ENCODE measurements at places on chromosomes 7 and 10. TPM values are rescaled to one million over a fixed set of nuclear protein-coding genes. Genes with fewer than 3 reads are reported as not detected.

DNA sequence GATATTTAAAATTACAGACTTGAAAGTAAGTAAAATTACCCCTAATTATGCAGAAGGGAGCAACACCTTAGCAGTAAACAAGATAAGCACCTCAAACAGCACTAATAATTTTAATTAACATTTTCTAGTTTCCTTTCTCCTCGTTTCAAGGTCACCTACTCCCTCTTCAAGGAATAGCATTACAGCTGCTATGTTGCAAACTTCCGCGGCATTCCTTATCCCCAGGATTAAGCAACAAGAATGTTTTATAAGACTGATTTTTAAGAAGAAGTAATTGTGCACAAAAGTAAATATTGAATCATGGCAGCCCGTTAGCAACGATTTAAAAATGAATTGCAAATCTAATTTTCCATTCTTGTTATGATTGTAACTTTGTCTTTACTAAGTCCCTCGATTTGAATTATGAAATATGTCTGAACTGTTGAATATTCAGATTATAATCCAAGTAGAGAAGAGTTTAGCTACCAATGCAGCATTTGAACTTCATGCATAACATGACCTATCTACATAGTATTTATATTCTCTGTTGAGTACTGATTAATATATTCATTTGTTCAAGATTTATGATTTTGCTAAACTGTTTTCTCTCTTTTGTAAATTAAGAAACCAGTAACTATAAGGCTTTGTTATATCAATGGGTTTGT lies 593.5 kb upstream of the MGMT start:
- DNase-seq, result no peak

GRCh38 chr7:19944363-19945120 lies 171.1 kb upstream of the TMEM196 start:
- no peak for DNase-seq

- DNase-seq, result peak; percentile 71
Measured at GRCh38 chr10:89426230-89426868, 12.0 kb downstream of the IFIT5 start.

GRCh38 chr10:45373576-45374349 lies at the start of gene ALOX5:
Gene ALOX5 (plus strand): TSS chr10:45374216. CDS start chr10:45374280, 64 bp downstream.
- DNase-seq, result no peak

IL6 gene
- total RNA-seq, result not detected

EIF4EBP2 gene
- 32.8 TPM for total RNA-seq

DNA sequence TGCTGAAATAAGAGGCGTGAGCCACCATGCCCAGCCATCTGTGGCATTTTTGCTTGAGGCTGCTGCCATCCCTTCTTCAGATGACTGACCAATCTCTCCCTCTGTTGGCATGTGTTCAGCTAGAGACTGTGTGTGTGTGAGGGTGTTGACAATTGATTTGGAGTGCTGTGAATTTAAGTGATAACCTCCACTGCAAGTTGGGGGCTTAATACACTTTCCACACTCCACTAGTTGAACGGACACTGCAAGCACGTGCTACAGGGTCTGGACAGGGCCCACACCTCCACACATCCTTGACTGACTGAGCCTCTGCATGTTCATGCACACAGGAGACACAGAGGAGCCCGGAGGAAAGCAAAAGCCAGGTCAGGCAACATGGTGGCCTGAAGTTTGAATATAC lies 51.3 kb downstream of the BRAF start:
- DNase-seq, result no peak

- DNase-seq, result peak; percentile 93
Measured at GRCh38 chr7:35037526-35038341, 449 bp upstream of the DPY19L1 start.

CALY gene
- total RNA-seq, result not detected

LRWD1 gene
- total RNA-seq, result 58.7 TPM

GRCh38 chr7:71752171-71752935 lies 620.4 kb downstream of the GALNT17 start:
- DNase-seq, result no peak
